ENCODE measurements at places on chromosomes 16 and 17.

- DNase-seq, result no peak
Measured at GRCh38 chr17:79111097-79111496, 36.5 kb downstream of the ENGASE start.

DNA sequence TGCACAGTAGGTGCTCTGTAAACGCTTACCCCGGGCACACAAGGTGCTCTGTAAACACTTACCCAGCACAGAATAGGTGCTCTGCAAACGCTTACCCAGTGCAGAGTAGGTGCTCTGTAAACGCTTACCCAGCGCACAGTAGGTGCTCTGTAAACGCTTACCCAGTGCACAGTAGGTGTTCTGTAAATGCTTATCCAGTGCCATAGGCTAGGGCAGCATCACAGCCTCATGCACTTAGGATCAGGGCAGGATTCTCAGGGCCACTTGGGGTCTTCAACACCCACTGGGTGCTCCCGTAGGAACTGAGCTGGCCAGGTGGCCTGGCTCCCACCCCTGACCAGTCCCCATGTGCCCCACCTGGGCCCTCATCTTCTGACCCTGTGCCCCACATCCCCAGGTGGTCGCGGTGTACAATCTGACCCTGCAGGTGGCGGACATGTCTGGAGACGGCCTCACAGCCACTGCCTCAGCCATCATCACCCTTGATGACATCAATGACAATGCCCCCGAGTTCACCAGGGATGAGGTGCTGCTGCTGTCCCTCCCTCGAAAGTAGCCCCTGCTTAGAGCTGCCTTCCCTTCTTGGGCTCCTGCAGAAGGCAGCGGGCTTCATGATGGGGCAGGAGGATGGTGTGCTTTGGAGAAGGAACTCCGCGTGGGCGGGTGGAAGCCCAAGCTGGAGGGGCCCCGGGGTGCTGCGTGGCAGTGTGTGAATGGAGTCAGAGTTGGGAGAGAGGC, 13.1 kb downstream of the SLC22A31 start:
- no peak for DNase-seq

- DNase-seq, result no peak
Measured at GRCh38 chr17:21510686-21511362, 134.7 kb downstream of the KCNJ12 start.

DNA sequence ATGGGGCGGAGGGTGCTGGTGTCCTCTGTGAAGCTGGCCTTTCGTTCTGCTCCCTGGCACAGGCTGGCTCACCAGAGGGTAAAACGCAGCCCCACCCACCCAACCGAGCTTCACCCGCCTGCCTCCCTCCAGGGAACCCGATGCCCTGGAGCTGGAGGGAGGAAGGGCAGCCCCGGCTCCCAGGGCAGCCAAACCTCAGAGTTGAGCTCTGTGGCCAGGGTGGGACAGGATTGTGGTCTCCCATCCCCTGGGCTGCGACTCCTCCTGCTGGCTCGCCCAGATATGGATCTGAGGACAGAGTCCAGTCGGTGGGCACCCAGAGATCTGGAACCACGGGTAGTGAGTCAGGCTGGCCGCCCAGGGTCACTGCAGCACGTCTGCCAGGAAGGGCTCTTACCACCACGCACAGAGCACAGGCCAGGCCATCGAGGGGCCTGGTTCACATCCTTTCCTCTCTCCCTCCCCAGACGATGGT, 42.6 kb upstream of the CHMP6 start:
- no peak for DNase-seq

- no peak for DNase-seq
Measured at GRCh38 chr16:17166095-17166494, 304.7 kb downstream of the XYLT1 start.

All from CD4-positive, alpha-beta T cell treated with Interleukin-6 at 100 ng/mL for 8 hours (primary cell).